ENCODE measurements at places on chromosomes 6 and 20.

- no peak for DNase-seq
Observed at GRCh38 chr6:110340392-110340965, 17.7 kb downstream of the METTL24 start.

- no peak for DNase-seq
Observed at GRCh38 chr6:79373246-79373645, 138.8 kb upstream of the HMGN3 start.

DNA sequence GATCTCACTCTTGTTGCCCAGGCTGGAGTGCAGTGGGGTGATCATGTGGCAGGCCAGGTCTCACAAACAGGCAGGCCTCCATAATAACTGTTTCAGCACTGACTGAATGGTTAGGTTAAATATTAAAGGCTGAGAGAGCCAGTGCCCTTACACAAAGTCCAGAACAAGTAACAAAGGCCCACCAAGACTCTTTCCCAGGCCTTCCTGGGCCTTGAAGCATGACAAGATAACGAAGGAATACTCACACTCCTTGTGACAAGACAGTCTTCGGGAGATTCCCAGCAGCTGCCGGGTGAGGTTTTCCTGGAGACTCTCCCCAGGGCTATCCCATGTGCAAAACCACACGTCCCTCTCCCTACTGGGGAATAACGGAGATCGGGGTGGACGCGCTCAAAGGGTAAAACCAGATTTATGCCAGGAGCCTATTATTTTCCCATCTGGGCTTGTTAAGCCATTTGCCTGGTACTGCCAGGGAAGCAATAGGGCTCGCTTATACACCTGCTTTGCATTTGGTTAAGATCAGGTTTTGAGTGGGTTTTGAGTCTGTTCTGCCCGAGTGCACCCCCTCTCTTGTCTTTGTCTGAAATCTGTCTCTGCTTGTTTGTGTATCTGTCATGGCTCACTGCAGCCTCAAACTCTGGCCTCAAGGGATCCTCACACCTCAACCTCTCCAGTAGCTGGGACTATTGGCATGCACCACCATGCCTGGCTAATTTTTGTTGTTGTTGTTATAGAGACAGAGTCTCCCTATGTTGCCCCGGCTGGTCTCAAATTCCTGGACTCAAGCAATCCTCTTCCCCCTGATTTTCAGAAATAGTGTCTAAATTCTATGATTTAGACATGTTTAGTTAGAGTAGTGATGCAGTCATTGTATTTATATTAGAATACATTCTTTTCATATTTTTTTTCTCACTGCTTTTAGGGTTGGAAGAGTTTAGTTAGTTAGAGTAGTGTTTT, 1.4 kb upstream of the ENPP3 start:
- no peak for DNase-seq

- DNase-seq, result no peak
Observed at GRCh38 chr6:3751077-3751729, at the start of gene PXDC1. Gene PXDC1, minus strand, starts transcription at chr6:3751713. Its CDS starts 182 bp downstream, at chr6:3751531.

- peak; percentile 22 for DNase-seq
Observed at GRCh38 chr6:26097268-26097875, 10.1 kb downstream of the HFE start.

DNA sequence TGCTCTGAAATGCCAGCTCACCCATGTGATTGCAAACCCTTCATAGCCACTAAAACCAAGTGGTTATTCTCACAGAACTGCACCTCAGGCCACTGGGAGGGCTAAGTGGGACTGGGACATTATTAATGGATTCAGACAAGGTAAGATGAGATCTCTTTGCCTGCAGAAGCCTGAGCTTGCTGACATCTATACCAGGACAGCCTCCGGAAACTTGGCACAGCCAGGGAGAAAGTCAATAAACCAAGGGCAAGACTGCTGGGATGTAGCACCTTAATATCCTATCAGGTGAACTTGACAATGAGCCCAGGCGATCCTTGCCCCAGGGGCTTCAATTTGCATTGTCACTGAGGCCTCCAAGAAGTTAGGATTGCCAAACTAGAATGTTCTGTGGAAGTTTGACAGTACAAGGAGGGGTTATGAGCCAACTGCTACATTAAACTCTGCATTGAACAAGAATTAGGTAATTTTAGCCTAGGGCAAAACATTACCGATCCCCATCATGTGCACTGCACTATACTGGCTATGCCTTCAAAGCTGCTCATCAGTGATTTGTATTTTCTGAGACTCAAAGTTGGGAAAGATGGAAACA, 60.1 kb upstream of the RALGAPA2 start:
- no peak for DNase-seq

DNA sequence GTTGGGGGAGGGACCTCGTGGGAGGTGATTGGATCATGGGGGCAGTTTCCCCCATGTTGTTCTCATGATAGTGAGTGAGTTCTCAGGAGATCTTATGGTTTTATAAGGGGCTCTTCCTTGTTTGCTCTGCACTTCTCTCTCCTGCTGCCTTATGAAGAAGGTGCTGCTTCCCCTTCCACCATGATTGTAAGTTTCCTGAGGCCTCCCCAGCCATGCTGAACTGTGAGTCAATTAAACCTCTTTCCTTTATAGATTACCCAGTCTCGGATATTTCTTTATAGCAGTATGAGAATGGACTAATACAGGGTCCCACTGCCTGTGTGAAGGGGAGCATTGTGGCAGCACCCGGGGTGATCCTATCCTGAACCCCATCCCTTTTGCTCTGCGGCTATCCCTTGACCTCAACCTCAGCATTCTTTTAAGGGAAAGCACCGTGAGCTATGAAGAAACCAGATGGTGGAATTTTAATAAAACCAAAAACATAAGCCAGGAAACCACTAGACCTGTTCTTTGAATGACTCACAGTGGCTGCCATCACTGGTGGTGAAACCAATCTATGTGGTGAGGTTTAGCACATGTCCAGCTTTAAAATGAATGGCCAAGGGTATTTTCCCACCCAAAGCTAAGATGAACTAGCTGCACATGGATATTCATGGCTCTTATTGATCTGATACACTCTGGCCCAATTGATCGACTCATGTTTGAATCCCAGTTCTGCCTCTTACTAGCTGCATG, 62.2 kb downstream of the ZDHHC14 start:
- DNase-seq, result no peak

DNA sequence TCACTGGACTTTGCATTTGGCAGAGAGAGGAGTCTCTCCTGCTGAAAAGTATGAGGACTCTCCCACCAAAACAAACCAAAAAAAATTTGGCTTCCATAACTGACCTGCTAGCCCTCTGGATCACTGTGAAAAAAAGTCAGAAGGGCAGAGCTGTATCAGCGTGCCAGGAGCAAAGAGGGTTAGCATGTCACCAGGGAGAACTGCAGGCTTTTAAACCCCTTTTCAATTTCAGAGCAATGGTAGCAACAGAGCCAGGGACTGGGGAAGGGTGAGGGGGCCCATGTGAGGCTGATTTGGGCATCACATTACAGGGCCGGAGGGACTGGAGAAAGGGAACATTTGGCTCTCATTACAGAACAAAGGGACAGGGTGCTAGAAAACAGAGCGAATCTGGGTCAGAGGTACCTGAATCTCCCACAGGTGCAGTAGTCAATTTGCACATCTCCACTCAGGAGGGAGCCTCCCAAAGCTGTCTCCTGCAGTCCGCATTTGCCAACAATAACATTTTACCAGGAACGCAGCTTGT, 185.7 kb upstream of the EYA4 start:
- no peak for DNase-seq

DNA sequence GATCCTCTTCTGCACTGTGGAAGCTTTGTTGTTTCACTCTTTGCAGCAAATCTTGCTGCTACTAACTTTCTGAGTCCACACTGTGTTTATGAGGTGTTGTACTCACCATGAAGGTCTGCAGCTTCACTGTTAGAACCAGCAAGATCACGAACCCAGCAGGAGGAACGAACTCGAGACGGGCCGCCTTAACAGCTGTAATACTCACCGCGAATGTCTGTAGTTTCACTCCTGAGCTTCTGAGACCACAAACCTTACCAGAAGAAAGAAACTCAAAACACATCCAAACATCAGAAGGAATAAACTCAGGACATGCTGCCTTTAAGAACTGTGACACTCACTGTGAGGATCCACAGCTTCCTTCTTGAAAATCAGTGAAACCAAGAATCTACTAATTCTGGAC, 48.1 kb upstream of the MBOAT1 start:
- DNase-seq, result no peak

GRCh38 chr20:54208548-54209176, 775 bp downstream of the PFDN4 start:
- no peak for DNase-seq

DNA sequence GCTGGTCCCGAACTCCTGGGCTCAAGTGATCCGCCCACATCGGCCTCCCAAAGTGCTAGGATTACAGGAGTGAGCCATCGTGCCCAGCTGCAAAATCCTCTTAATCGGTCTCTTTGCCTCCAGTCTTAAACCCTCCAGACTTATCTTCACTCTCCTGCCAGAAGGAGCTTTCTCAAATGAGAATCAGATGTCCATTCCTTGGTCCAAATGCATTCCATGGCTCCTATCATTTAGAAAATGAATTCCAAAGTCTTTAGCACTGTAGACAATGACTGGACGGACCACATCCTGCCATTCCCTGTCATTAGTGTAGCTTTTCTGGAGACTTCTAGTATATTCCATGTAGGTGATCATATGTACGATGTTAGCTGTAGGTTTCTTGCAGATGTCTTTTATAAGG, 141.9 kb downstream of the ID4 start:
- DNase-seq, result no peak

- DNase-seq, result no peak
Observed at GRCh38 chr6:107079429-107079828, 35.9 kb downstream of the BEND3 start.

DNA sequence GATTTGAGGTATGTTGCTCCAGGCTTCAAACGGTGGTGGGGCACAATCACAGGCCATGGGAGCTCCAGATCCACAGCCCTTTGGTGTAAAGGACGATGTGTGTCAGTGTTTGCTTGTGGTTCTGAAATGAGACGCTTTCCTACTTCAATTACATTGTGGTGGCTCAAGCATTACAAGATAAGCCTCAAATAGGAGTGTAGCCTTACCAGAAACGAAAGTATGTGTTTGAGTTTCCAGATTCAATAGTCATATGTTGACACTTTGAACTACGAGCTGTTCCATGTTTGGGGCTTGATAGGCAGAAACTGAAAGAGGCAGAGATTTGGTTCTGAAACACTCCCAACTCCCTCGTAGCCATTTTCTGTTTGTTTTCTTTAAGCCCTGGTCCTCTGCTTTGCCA, 187.1 kb downstream of the MYLK4 start:
- DNase-seq, result no peak

DNA sequence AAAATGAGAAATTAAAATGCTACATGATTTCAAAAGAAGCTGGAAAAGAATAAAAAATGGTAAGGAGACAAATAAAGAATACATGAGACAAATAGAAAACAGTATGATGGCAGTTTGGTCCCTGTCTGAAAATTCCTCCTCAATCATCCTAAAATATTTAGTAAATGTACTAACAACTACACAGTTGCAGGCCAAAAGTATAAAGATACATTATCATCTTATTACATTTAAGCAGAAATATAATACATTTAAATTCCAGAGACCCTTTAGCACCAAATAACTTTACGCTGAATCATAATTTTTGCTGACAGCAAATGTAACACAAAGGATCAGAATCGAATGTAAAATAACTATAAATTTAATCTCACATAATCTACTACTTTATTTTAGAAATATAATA, 4.4 kb downstream of the HMGCLL1 start:
- no peak for DNase-seq

DNA sequence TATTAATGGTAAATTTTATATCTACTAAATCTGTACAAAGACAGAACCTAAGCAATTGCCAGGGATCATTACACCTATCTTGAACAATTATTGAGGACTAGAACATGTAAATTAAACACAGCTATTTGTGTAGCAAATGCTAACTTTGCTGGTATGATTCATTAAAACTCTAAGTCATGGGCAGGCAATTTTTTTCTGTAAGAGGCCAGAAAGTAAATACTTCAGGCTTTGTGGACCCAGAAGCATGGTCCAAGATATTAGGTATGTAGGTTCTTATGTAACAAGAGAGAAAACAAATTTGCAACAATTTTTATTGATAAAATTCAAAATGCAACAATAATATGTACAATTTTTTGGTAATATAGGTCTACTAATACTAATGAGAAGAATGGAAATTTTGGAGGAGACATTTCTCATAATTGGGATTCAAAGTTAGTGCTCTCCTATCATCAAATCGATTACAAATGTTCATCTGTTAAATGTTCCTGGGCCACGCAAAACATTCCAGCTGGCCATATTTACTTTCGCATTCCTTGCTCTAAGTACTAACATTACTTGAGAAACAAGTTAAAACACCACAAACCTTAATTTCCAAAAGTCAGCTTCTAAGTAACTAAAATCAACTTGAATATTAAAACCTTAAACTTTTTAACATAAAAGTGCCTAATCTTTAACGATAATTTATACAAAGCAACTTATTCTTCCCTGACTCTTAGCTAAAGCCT, 4.3 kb downstream of the TMEM30A start:
- no peak for DNase-seq

DNA sequence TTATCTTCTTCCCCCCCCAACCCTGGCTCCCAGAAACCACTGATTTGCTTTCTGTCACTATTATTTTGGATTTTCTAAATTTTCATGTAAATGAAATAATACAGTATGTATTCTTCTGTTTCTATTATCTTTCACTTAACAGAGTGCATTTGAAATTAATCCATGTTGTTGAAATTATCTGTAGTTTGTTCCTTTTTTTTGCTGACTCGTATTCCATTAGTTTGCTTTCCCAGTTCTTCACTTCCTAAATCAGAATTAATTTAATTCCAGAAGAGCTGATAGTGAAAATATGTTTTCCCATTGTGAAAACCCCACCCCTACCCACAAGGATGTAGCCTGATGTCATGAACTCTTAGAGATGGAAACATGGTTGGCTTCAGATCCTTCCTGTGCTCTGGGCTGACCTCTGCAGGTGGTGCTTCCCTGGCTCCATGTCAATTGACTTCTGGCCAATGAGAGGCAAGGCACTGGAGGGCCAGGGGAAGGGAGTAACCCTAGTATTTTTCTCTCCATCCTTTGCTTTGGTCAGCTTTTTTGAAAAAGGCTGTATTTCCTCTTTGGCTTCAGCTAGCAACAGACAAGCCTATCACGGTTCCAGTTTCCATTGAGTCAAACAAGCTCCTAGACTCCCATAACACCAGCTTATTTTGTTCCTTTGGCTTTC, 244.4 kb upstream of the HSF2 start:
- DNase-seq, result no peak

DNA sequence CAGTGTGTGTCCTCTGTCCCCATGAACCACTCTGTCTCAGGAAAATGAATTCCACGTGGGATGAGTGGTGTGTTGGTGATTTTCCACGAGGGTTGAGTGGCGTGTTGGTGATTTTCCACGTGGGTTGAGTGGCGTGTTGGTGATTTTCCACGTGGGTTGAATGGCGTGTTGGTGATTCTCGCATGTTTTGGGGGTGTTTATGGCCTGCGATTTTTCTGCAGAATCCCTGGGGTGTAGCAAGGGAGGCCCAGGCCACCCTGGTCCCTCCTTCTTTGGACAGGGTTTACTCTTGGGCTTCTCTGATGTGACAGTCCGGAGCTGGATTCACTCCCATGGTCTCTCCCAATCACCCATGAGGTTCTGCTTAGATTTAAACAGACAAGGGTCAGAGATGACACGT, 90.6 kb upstream of the FRMD1 start:
- no peak for DNase-seq

GRCh38 chr20:42598581-42598980, 591.1 kb downstream of the PTPRT start:
- DNase-seq, result no peak

- DNase-seq, result no peak
Observed at GRCh38 chr6:111591901-111592461, 13.7 kb downstream of the TRAF3IP2 start.
